Muscle of back (tissue), 13 donors: ENCODE measurements at places on chromosomes 7 and 10.

GRCh38 chr7:41886901-41887311 is 184.0 kb upstream of the INHBA start:
- peak; percentile 87 for DNase-seq

- no peak for DNase-seq
These were observed 98.2 kb downstream of the MDFIC start for GRCh38 chr7:115019882-115020605.

DNA sequence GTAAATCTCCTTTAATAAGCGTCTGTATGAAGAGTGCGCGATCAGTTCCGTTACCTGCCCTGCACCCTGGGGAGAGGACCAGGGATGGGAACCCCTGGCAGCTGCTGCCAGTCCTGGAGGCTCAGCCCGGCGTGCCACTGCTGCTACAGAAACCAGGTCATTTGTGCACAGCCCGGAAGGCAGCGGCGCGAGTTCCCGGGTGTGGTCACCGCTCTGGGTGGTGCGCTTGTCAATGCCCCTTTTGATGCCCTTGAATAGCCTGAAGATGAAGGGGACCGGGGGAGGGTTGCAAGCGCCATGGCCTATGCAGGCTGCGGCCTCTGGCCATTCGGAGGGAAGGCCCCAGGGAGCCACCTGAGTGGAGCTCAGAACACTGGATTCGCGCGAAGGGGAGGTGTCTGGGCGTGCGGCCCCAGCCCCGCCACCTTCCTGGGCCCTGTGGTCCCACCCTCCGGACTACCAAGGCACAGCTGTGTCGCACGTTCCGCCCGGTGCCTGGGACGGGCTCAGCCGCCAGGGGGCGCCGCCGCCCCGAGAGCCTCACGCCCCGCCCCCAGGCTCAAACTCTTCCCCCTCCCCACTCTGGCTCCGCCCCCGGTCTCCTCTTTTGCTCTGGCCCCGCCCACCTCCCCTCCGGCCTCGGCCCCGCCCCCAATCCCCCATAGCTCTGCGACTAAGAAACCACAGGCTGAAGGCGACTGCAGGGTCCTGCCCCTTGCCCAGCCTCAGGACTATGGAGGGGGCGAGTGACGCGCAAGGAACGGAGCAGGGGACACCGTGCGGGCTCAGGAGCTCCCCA is 16.5 kb downstream of the AP5Z1 start:
- peak; percentile 86 for DNase-seq

- peak; percentile 47 for DNase-seq
These were observed 184.1 kb downstream of the CREB5 start for GRCh38 chr7:28596245-28596935.

GRCh38 chr7:151558575-151558974 is 38.9 kb upstream of the RHEB start:
- DNase-seq = no peak

GRCh38 chr10:126012485-126012884 is 116.1 kb downstream of the FANK1 start:
- no peak for DNase-seq

DNA sequence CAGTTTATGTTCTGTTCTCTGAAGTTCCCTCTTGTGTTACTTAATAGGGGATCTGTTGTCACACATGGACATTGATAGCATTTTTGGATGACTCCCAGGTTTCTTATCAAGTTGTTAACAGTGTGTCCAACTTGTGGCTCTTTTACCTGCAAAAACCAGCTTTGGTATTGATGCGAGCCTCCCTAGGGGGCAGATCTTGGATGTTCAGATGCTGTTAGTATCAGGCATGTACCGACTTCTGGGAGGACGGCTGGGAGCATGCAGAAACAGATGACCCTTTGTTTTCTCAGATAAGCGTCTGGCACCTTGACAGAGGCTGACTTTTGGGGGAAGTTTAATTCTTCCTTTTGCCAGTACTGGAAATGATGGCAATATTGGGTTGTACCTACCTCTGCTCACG is 2.2 kb downstream of the PLPP4 start:
- DNase-seq = no peak
